Foreskin melanocyte (primary cell): ENCODE measurements at places on chromosomes 16 and 17.

GRCh38 chr16:17846030-17846429, 375.3 kb upstream of the XYLT1 start:
- no peak for DNase-seq

GRCh38 chr17:9676820-9677310, 31.5 kb downstream of the USP43 start:
- no peak for DNase-seq

GRCh38 chr16:88455610-88456355, 2.7 kb downstream of the ZFPM1 start:
- no peak for DNase-seq

DNA sequence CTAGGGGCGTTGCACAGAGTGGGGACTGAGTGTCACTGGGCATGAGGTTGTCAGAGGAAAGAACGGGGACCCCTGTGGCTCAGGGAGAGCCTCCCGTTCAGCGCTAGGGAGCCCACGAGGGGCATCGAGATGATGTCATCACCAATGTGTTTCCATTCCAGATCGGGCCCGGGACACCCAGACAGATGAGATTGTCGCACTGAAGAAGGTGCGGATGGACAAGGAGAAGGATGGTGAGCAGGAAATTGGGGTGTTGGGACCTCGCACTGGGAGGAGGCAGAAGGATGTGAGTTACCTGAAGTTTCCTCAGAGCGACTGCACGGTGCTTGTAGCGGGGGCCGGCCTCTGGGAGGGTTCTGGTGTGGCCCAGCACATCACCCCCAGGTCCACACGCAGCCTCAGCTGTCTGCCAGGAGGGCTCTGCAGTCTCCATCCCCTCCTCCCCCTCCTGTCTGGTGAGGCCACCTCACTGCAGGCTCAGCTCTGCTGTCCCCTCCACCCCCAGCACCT, 4.0 kb downstream of the CDK10 start:
- DNase-seq, result no peak

GRCh38 chr16:74051-74746, 1.8 kb upstream of the RHBDF1 start:
- no peak for DNase-seq

DNA sequence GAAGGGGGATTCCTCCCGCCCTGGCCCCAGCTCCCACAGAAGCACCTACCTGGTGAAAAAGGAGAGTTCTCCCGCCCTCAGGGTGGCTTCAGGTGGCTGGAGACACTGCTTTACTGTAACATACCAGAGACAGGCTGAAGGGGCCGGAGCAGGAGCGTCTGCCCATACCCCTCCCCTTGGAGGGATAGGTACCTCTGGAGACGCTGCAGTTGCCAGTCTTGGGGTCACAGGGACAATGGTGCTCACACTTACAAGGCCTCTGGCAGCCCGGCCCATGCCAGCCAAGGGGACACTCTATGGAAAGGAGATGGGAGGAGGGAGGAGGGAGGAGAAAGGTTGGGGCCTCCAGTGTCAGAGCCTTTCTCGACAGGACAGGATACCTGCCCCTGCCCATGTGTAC, 6.6 kb downstream of the NAGPA start:
- DNase-seq, result no peak
